ENCODE measurements at places on chromosomes 3 and 15.

- DNase-seq, result peak; percentile 35
Measured at GRCh38 chr15:64461721-64462162, 1.4 kb downstream of the ZNF609 start.

DNA sequence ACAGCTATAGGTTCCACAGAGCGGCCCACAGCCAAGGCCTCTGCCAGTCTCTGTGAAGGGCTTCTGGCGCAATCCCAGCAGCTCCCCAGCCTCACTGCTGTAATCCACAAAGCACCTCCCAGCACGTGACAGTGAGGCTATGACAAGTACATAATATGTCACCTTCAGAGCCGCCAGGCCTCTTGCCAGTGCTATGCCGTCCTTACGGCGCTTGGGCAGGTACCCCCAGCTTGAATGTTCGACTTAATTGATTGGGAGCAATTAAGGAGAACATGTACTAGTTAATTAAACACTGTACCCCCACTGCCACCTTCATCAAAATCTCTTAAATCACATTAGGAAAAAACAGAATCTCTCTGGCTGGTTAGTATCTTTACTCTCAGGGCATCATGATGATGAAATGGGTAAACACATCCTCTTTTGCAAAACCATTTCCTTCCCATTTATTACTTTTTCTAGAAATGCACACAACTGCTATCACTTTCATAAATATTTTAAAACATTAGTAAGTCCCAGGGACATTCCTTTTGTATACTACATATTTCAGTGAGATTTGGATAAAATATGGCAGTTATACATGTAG, 169.9 kb downstream of the XXYLT1 start:
- no peak for DNase-seq

GRCh38 chr3:14555835-14556234, 15.7 kb upstream of the GRIP2 start:
- no peak for DNase-seq

DNA sequence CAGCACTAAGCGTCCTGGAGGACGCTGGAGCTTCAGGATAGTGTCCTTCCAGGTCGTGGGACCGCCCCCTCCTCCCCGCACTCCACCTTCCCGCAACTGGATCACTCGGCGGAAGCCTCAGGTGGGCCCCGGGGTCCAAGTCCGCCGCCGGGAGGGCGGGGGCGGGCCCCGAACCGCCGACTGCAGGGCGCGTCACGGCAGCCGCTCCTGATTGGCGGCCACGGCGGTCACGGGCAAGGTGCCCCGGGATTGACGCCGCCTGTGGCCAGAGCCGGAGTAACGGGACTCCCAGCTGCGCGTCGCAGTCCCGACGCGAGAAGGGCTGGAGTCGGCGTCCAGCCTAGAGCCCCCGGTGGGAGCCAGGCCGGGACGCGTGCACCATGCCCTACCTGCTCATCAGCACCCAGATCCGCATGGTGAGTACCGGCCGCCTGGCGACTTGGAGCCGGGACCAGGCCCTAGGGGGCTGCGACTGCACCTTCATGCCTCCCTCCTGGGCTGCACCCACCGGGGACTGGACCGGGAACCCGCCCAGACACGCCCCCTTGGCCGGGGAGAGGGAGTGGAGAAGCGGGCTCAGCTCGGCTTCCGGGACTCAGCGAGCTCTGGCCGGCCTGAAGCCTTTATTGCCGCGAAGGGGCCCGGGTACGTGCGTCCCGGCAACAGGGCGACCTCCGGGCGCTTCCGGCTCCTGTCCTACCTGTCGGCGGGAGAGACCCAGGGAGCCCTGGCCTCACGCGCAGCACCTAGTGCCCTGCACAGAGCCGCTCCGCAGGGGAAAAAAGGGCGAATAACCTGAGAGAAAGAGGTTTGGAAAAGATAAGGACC, at the start of gene GCHFR:
Gene GCHFR, plus strand, starts transcription at position 268 of the 828 bp plus-strand sequence. Its CDS starts 113 bp downstream, at position 381.
- DNase-seq, result peak; percentile 89

GRCh38 chr15:50116477-50116876, 2.6 kb downstream of the ATP8B4 start:
- peak; percentile 39 for DNase-seq

DNA sequence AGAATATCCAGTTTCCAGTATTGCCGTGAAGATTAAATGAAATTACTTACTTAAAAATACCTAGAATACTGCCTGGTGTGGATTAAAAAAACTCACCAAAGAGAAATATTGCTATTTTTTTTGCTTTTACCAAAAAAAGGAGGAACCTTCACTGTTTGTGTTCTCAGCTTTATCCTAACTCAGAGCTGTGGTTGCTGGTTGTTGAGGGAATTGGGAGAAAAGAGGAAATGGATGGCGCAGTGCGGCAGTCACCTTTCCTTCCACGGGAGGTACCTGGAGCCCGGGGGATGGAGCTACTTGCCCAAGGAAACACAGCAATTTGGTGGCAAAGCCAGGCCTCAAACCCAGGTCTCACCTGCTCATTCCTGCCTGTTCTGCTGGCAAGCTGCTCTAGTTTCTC, 270.3 kb downstream of the RPLP1 start:
- DNase-seq, result no peak

Measured in AG20443 (cell line).